ENCODE measurements at places on chromosomes 3 and 15.

DNA sequence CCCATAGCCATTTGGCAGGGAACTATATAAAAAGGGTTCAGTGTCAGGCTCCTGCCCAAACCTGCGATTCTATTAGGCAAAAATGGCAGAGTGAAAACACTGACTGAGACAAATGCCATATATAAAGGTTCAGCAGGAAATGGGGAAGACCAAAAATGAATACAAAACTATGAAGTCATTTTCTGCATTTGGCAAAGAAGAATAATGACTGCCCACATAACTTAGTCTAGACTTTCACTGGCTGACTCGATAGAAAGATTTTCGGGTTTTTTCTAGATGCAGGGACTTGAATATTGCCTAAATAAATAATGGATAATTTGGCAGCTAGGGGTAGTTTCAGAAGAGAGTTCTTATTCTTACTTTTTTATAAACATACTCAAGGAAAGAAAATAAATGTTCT lies 178.0 kb downstream of the TPRG1 start:
- DNase-seq: no peak

GRCh38 chr15:84034578-84035398 lies 200.8 kb upstream of the GOLGA6L4 start:
- DNase-seq: no peak

DNA sequence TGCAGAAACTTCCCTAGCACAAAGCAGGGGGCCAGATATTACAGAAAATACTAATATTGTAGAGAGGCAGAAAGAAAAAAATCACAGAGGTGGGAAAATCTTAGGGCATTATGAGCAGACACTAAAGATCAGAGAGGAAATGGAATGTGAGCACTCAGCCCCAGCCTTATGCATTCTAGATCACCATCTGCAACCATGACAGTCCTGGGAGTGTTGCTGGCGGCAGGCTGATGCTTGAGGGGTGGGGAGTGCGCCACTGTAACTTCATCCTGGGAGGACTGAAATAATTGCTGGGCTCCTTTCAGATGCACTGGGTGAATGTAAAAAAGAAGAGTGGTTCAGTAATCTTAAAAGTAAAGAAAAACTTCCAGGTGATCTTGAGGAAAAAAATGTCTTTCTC lies 427.6 kb upstream of the SEMA6D start:
- no peak for DNase-seq

GRCh38 chr3:69697381-69697780 lies 41.9 kb upstream of the MITF start:
- no peak for DNase-seq

- no peak for DNase-seq
Measured at GRCh38 chr3:69204315-69204957, 82.0 kb upstream of the LMOD3 start.

Data from HL-60 (cell line).